ENCODE measurements at places on chromosomes 12 and 14.

GRCh38 chr12:24049728-24050127, 100.3 kb upstream of the SOX5 start:
- DNase-seq, result no peak

DNA sequence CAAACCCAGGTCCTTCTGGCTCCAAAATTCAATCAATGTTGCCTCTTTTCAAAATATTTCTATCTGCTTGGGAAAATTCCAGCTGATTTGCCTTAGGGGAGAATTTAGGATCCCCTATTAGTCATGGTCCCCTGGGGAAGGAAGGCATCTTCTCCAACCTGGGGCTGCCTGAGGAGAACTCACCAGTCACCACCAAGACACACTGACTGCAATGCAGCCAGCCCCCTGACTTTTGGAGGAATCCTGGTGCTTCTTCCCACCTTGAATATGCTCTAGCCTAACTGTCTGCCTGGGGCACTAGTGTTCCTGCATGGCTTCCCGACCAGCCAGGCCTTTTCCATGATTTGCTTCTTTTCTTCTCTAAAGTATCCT, 71.8 kb upstream of the BCL2L14 start:
- no peak for DNase-seq

DNA sequence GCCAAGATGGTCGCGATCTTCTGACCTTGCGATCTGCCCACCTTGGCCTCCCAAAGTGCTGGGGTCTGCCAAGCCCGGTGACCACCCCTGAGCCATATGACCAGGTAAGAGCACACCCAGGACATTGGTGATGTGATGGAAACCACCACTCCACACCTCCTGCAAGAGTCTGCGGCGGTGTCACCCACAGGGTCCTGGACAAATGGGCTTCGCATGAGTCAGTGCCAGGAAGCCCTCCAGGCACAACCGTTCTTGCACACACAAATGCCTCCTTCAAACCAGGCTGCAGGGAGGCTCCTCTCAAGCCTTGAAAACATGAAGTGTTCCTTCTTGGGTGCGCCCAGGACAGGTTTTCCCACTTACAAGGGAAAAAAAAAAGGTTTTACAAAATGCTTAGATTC, 16.6 kb downstream of the PITPNM2 start:
- DNase-seq, result no peak

GRCh38 chr12:94969424-94969823, 34.1 kb downstream of the NDUFA12 start:
- DNase-seq, result no peak

DNA sequence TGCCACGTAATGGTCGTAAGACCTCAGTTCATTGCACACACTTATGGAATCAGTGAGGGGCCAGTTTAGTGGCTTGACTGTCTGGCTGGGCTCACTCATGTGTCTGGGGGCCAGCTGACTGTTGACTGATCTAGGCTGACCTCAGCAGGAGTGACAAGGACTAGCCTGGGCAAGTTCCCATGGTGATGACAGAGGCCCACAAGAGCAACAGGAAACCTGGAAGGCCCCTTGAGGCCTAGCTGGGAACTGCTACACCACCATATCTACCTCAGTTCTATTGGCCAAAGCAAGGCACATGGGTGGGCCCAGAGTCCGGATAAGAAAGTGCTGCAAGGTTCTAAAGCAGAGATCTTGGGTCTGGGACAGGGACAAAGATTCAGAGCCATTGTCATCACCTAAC, 21.3 kb upstream of the RFLNA start:
- DNase-seq, result no peak

- DNase-seq, result peak; percentile 4
Observed at GRCh38 chr12:66803930-66804329, 125.1 kb upstream of the GRIP1 start.

- DNase-seq, result no peak
Observed at GRCh38 chr14:21987937-21988336, 314.3 kb upstream of the OR4E1 start.

DNA sequence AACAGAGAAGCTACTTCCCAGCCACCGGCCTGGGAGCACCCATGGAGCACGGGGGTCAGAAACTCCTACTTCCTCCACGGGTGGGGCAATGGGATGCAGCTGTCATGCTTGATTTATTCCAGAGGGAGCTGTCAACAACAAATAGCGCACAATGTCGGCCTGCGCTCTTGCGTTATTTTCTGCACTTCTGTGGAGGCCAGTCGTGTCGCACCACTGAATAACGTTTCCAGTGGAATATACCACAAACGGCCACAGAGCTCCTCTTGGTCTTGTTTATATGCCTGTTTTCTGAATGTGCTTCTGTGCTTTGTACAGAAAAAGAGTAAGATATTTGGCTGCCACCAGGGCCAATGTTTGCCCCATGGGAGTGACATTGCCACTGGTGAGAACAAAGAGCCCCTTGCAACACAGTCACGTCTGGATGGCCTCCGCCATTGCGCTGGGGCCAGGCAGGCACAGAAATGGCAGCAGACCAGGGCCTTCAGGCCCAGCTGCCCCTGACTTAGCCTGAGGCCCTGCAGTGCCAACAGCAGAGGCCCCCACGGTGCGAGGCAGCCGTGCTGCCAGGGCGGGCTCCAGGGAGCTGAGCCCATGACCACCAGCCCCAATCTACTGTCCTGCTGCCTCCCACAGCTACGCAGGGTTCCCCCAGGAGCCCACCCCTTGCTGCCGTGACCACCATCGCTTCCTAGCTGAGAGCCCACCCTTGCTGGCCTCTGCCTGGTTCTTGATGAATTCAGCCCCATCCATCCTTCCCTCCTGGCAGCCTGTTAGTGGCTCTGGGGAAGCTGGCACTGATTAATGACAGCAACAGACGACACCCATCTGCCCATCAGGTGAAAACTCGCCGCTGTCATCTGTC, 28.9 kb upstream of the TMEM179 start:
- peak; percentile 63 for DNase-seq

DNA sequence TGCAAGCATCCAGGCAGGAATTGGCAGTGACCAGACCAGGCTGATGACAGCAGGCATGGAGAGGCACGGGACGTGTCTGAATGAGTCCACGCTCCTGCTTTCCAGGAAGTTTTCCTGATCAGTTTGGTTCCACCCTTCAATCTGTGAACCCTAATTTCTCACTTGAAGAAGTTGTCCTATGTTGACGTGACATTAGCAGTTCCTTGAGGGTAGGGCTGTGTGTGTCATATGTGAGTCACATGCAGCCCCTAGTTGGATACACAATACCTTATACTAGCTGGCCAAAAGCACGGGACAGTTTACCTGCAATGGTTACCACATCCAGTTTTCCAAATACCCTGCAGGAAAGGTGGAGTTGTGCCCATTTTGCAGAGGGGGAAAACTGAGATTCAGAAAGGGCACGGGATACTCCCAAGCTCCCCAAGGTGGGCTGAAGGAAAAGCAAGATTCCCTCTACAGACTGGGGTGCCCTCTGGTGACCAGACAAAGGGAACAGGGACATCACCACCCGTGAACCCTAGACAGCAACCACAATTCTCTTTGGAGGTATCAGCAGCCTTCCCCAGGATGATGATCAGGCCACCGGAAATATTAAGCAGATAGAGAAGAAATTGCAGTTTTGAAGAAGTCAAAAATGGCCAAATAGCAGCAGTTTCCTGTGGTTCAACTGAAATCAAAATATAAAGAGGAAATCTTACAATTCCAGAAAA, 194.5 kb downstream of the PHETA1 start:
- DNase-seq, result no peak

- no peak for DNase-seq
Observed at GRCh38 chr12:124509676-124510300, 57.6 kb downstream of the NCOR2 start.

DNA sequence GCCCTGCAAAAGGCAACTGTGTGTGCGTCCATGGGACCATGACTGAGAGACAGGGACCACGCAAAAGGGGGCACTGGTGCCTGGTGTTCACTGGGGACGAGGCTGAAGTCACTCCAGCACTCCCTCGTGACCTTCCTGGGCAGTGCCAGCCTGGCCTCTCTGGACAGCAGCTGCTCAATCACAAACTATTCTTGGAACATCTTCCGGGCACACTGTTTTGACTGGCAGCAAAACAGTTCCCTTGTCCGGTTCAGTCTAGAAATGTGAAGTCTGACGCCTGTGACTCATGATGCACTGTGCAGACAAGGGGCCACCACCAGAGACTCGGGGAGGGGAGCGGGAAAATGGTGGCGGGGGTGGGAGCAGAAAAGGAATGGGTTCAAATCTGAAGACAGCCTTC, 20.8 kb downstream of the SNRNP35 start:
- no peak for DNase-seq

GRCh38 chr14:69992564-69992963, 113.3 kb downstream of the SMOC1 start:
- DNase-seq, result no peak

DNA sequence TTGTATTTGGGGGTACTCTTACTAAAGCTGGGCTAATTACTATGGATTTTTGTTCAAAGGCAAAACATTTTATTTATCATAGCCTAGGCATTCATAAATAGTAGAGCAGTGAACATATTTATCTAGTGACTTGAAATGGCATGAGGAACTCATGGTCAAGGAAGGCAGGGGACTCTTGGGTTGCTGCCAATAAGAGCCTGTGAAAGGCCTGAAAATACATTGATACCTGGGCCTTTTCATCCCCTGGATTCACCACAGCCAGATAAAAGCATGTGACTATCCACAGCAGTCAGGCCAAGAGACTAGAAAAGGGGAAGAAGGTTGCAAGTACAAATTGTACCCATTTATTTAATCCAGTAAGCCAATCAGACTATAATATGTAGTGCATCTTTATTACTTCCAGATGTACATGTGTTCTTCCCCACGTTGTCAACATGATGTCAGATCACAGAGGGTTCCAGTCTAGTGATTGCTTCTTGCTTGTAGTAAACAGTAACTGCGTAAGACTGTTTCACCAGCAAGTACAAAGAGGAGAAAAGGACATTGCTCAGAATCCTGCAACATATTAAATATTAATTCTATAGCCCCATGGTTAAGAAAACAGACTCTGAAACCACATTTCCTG, 409.7 kb downstream of the NOVA1 start:
- no peak for DNase-seq

- DNase-seq, result peak; percentile 89
Observed at GRCh38 chr12:52691076-52691840, 11.1 kb upstream of the KRT1 start.

- no peak for DNase-seq
Observed at GRCh38 chr12:111806304-111806703, 35.7 kb upstream of the MAPKAPK5 start.

- peak; percentile 16 for DNase-seq
Observed at GRCh38 chr12:572532-572899, 90.7 kb downstream of the NINJ2 start.

- DNase-seq, result no peak
Observed at GRCh38 chr14:95711476-95712176, 2.3 kb downstream of the TCL1A start.

- DNase-seq, result no peak
Observed at GRCh38 chr14:21514341-21514740, 3.2 kb upstream of the METTL3 start.

- DNase-seq, result no peak
Observed at GRCh38 chr14:22325676-22326400, 263.2 kb downstream of the DAD1 start.
